ENCODE measurements at places on chromosomes 1 and 21. TPM values are rescaled to one million over a fixed set of nuclear protein-coding genes. Genes with fewer than 3 reads are reported as not detected.

GPA33 gene
- total RNA-seq, result not detected

RGS5 gene
- 28.3 TPM for total RNA-seq

KMO gene
- 0.12 TPM for total RNA-seq

TAL1 gene
- 0.64 TPM for total RNA-seq

OR6N1 gene
- not detected for total RNA-seq

PRMT6 gene
- 9.0 TPM for total RNA-seq

DNA sequence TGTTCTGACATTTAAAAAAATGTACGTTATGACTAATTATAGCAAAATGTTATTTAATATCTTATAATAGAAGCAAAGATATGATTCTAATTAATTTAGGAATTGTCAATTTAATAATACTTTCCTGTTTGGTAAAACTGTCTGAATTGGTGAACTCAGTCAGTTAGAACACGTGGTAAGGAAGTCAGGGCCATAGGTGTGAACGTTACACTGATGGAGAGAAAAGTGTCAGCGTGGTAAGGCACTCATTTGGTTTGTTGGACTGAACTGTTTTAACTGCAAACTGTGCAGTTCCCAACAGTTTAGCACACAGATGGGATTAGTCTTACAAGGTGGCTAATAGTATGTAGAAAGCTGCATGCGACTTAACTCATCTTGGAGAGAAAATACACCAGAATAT, 102.9 kb downstream of the EPB41 start:
- no peak for ATAC-seq

DNA sequence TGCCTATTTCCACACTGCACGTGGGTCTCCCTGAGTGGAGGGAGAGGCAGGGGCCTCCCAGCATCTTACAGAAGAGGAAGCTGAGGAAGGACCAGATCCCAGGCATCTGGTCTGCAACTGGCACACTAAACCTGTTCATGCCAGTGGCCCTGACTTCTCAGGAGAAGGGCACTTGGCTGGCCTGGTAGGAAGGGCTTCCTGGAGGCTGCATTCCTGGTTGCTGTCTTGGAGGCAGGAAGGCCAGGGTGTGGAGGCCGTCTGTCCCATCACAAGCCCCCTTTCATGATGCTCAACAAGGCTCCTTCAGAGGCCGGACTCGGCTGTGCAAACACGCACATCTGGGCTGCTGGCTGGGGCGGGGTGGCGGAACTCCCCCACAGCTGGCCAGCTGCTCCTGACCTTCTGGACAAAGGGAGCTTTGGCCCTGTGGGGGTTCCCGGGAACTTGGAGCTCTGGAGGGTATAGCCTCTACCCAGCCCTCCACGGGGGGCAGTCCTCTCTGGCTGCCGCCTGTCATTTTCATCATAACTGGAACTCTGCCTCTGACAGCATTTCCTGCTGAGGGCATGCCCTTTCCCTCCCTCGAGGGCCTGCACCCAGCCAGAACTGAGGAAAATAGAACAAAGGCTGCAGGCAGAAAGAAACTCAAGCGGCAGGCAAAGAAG, 39.2 kb upstream of the POU3F1 start:
- no peak for ATAC-seq

- no peak for ATAC-seq
Observed at GRCh38 chr1:234683127-234683860, 73.3 kb upstream of the IRF2BP2 start.

- no peak for ATAC-seq
Observed at GRCh38 chr1:185912504-185912903, 178.3 kb downstream of the HMCN1 start.

- ATAC-seq, result no peak
Observed at GRCh38 chr1:201672685-201673084, 133.8 kb downstream of the NAV1 start.

DNA sequence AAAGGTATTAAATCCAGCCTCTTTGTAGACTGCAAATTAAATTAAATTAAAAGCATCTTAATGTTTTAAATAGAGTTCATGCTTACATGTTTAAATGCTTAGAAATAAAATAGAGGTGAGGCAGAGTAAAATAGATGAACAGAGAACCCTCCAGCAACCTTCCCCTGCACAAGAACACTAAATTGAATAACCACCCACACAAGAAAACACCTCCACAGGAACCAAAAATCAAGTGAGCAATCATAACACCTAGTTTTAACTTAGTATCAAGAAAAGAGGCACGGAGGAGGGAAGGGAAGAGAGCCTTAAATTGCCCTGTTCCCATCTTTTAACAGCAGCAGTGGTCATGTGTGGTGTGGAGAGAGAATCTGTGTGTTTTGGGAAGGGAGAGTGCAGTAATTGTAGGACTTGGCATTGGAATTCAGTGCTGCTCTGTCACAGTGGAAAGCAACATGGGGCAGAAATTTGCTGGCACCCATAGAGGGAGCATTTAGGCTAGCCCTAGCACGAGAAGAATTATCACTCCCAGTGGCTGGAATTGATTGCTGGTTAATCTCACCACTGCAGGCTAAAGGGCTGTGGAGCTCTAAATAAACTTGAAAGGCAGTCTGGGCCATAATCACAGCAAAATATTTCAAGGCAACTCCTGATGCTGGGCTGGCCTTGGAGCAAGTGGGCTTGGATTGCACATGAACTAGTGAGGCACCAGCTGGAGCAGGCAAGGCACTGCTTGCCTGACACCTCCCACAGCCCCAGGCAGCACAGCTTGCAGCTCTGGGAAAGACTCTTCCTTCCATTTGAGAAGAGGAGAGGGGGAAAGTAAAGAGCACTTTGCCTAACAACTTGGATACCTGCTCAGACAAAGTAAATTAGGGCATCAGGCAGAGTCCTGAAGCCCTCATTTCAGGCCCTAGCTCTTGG, 1478.8 kb downstream of the NCAM2 start:
- ATAC-seq, result no peak

- ATAC-seq, result no peak
Observed at GRCh38 chr1:20823845-20824244, 36.7 kb upstream of the HP1BP3 start.

DNA sequence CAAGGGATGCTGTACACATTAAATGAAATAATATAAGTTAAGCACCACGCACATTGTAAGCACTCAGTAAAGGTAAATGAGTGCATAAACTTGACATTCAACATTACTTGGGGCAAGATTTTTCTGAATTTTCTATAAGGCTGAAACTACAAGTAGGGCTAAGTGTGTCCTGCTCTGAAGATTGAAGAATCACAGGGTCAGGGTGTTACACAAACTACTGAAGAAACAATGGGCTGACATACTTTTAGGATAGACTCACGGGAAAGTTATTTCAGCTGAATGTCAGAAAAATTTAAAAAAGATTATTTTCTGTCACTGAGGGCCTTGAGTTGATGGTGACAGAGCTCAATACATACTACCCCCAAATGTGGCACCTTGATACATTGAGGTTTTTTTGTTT, 644.2 kb upstream of the PLXNA2 start:
- no peak for ATAC-seq

DNA sequence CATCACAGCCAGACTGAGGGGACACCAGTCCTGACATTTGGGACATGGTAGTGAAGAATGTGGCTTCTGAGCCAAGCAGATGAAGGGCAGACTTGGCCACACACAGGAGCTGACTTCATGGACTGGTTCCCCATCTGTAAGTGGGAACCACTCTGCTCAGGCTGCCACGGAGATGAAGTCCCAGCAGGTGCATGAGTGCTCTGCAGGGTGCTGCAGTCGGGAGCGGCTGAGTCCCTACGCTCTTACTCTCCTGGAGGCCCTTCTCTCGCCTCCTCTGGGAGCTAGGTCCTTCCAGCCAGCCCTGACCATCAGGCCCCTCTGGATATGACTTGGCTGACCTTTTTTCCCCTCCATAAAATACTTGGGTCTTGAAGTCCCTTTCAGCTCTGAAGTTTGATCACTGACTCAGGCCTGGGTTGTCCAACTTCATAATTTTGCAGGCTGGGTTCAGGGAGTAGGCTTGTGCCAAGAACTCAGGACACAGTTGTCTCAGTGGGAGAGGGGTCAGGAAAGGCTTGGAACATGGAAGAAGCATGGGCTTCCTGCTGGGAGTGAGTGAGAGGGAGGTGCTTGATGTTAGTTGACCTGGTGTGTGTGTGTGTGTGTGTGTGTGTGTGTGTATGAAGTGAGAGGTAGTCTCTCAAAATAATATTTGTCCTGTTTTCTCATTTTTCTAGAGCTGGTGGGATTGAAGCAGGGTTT, 21.0 kb upstream of the EPS8L3 start:
- no peak for ATAC-seq

DNA sequence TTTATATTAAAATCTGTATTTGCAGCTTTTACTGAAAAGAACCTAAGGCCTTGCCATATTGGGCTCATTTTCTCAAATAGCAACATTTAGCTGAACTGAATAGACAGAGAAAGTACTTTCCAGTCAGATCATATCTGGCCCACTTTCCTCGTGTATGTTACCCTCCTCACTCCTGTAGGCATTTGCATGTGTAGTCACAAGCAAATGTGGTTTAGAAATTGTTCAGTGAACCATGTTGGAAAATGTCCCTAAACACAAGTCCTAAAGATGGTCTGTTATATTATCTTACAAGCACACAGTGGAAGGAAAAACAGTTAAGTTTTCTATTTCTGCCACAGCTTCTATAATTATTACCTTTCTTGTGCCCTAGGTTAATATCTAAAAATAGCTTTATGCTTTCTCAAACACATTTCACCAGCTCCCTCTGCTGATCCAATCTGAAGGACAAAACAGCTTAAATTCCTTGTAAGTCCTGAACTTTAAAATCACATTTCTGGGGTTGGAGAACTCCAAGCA, 606 bp upstream of the FMO4 start:
- no peak for ATAC-seq

DNA sequence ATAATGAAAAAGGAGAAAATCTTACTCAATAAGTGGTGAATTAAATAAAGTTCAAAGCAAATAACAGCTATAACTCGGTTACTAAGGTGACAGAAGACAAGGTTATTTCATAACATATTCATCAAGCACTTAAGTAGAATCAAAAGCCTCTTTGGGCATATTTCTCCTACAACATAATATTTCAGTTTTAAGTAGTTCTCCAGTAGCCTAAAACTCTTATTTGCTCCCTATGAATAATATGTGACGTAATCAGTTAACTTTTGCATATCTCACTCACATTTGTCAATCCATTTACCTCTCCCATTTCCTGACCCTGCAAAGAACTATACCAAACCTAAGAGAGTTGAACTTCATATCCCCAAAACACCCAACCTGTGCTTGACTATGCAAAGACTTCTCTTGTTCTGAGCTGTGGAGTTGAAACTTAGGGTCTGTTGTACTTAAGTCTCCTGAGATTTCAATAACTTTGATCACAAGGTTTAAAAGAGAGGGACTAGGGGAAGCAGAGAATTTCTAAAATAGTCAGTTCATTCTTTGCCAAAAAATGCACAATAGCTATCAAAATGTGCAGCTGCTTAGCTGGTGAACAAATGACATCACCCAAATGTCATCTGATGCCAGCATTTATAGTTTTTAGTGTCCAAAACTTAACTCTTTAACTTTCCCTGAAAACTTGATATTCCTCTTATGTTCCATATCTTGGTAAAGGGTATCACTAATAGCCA, 37.2 kb downstream of the TTLL7 start:
- ATAC-seq, result no peak

GRCh38 chr1:19738076-19738475, 61.6 kb downstream of the TMCO4 start:
- ATAC-seq, result no peak

DNA sequence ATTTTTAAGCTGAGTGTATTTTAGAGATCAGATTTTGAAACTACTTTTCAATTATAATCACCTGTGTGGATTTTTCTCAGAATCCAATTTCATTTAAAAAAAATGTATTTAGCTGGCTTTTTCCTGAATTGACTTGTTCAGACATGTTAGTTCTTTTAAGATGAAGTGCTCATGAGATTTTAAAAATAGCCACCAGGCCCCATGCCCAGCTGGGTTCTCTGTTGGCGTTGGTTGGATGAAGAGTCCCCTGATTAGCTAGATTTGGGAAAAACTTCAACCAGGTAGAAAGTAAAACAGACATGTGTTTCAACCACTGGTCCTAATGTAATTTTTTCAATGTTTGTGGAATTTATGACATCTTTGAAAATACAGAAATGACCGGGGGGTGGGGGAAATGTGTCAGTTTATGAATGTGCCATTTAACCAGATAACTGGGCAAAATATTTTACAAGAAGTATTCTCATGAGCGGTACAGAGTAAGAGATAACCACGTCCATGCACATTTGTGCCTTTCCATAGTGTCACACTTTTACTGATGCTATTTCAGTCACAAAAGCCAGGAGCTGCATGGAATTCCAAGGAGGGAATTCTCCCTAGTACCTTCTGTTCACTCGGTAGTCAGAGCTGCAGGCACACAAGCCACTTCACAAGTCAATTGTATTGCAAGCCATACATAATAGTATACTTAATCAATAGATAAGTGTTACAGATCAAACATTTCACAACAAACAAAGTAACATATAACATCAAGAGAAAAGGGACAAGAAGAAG, 51.1 kb downstream of the KCNK1 start:
- no peak for ATAC-seq

DNA sequence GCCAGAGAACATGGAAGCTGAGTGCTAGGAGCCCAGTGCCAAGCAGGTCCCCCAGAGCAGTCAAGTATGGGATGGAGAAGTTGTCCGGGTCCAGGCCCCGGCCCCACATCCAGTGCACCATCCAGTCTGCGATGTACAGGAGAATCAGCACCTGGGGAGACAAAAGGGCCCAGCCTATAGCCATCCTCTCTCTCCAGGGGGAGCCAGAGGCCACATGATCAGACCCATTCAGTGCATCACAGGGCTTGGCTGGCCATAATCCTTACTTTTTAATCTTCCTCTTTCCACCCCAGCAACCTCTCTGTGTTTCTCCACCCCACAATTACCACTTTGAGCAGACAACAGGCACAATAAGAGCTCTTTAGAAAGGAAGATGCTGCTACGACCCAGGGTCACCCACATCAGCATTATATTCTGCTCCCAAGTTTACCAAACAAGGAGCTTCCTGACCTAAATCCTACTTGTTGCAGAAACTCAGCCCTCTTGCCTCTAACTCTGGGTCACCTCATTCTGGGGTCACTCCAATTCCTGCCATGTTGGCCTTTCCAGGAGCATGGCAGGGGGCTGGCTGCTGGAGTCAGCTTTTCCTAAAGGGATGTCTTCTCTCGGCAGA, 16.4 kb upstream of the RAB29 start:
- peak; percentile 89 for ATAC-seq

DNA sequence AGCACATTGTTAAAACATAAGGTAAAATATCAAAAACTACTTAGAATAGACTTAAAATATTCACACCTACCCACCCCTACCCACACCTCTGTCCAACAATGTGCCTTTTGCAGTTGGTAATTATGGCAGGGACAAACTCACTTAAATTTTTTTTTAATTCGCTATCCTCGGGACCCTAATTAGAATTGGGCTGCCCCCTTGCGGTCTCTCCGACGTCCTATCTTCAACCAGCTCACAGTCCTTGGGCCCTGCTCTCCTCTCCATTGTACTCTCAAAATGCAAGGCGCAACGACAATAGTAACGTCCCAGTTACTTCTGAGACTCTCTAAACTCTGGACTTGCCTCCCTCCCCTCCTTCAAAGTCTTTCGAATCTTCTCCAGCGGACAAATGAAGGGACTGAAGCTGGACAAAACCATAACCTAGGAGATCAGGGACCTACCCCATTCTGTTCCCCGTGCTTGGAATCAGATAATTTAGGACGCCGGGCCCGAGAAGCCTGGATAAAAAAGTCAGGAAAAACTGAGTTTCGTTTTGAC, 1.1 kb upstream of the CIART start:
- ATAC-seq, result peak; percentile 54

GRCh38 chr21:44578371-44579055, 1.9 kb downstream of the KRTAP10-5 start:
- ATAC-seq, result no peak

Data from esophagus mucosa (tissue), 1 donor.